ENCODE measurements at places on chromosomes 12 and 14.

- DNase-seq = no peak
Measured at GRCh38 chr12:52356762-52357580, 10.3 kb downstream of the KRT85 start.

DNA sequence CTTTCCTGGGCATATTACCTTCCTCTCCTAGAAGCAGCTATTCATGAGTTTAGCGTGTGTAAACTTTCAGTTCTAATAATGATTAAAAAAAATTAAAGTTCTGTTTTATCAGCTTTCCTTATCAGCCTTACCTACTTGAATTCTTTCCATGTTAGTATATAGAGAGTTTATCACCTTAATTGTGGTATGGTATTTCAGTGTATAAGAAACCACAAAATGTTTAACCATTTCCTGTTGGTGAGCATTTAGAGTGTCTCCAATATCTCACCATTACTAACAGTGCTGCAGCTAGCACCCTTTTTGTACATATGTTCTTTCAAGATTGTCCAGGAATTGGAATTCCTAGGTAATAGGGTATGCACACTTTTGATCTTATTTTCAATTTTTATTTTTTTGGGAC lies 89.5 kb downstream of the FBXO33 start:
- DNase-seq = no peak

DNA sequence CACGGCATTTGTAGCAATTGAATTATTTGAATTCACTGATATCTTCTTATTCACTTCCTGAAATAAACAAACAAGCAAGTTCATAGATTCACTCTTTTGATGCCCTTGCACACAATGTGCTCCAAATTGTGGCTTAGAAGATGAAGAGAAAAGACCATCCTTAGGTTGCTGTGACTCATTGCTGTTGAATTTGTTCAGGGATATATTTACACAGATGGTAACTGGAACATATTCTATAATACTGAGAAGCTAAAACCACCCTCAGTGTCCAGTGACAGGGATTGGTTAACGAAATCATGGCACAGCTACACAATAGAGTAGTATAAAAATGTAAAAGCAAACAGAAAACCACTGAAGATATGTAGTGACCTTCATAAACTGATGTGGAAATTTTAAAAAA lies 3.1 kb downstream of the PRB4 start:
- no peak for DNase-seq

- DNase-seq = no peak
Measured at GRCh38 chr12:116595186-116595585, 36.0 kb downstream of the MAP1LC3B2 start.

GRCh38 chr14:62939970-62940369 lies 105.3 kb downstream of the KCNH5 start:
- no peak for DNase-seq

DNA sequence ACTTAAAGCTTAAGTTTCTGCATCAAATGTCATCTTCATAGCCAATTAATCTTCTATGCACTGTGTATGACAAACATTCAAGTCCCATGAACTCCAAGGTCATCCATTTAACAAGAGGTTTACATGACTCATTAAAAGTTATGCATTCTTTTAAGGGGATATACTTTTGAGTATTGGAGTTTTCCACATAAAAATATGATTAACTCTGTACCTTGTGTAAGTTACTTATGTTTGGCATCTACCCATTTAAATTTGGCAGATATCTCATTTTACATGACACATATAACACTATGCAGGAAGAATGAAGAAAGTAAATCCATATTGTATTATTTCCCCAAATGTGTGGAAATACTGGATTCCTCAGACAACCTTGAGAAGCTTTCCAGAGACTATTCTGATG lies 240.2 kb downstream of the PAX9 start:
- DNase-seq = no peak

DNA sequence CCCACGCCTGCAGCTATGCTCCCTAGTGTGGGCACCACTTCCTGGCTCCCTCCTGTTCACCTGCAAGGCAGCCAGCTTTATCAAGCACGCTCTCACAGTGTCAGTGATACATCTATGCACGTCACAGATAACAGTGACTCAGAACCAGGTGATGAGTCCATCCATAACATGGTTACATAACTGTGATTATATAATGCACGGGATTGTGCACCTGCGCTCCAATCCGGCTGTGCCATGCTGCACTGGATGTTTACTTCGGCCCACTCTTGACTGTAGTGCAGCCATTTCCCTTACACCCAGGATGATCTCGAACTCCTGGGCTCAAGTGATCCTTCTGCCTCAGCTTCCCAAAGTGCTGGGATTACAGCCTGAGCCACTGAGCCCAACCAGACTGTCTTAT lies 38.4 kb upstream of the CEP83 start:
- DNase-seq = no peak

- DNase-seq = no peak
Measured at GRCh38 chr14:102507081-102507856, 2.3 kb downstream of the ANKRD9 start.
